Fibroblast of villous mesenchyme (primary cell): ENCODE measurements at places on chromosomes 3 and 15. TPM values are rescaled to one million over a fixed set of nuclear protein-coding genes. Genes with fewer than 3 reads are reported as not detected.

The SIDT1 gene
- not detected in 2 replicates for total RNA-seq

The HES1 gene
- 5.8 and 13.4 TPM in 2 replicates for total RNA-seq

DNA sequence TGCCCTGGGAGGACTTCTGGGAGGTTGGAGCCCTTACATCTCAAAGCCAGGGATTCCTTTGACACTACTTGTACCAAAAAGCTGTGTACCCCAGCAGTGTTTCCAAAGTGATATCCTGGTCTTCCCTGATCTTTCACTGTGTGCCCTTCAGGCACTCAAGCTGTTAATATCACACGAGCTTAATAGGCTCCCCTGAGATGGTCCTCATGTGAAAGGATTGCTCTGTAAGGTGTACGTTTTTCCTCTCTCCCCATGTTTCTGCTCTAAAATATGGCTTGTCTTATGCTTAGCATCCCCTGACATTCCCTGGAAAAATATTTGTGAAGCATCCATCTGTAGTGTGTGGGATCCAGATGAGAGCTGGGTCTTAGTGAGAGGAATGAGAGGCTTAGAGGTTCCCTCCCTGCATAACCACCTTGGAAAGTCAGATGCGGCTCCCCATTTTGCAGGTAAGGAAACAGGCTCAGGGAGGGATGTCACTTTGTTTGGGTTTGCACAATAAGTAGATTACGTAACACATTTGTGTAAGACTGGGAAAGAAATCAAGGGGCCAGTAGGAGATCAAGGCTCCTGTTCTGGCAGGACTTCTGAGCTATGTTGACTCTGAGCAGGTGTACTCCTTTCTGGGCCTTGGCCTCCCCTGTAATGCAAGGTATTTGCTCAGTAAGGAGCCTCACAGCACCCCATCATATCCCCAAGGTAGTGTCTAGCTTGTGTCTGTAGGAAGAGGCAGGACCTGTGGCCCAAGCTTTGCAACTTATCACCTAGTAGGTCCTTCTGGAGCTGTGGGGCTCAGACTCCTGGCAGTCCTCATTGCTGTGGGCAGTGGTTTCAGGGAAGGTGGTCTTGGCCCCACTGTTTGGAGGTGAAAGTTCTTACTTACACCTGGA is 667 bp upstream of the ACOX2 start:
- DNase-seq: peak; percentile 47

The GP9 gene
- not detected in 2 replicates for total RNA-seq

GRCh38 chr3:194112120-194113106 is 23.5 kb upstream of the HES1 start:
- no peak for DNase-seq

GRCh38 chr15:48501208-48501607 is 144.3 kb downstream of the FBN1 start:
- no peak for DNase-seq

GRCh38 chr3:160837394-160837980 is 81.5 kb downstream of the PPM1L start:
- no peak for DNase-seq

- no peak for DNase-seq
Observed at GRCh38 chr3:179318876-179319275, 4.0 kb upstream of the ZNF639 start.

DNA sequence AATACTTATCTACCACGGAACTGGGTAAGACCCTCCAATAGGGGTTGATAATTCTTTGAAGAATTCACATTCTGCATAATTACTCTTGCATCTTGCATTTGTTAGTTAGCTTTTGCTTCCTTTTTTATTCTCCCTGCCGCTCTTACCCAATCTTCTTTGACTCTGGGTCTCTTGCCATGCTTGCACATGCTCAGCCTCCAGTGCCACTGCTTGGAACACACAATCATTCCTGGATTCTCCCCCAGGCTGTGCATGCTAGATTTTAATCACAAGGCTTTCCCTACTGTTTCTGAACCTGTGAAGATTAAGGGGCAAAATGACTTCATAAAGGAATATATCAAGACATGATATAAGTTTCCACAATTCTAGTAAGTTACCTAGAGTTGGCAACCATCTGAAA is 133.1 kb downstream of the IL1RAP start:
- no peak for DNase-seq

DNA sequence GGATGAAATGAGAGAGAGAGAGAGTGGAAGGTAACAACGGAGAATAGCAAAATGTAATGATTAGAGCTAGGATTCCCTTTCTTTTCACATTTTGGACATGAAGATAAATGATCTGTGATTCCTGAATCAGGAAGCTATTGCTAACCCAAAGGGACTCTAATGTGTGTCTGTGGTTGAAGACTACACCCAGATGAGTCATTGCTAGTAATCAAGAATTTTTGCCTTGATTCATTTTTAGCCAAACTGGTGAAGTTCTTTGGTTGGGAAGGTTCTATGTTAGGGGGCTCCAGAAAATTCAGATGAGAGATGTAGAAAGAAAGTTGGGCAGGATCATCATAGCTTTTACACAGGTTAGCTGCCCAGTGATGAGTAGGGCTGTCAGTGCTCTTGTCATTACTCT is 116.4 kb downstream of the DUT start:
- peak; percentile 29 for DNase-seq

DNA sequence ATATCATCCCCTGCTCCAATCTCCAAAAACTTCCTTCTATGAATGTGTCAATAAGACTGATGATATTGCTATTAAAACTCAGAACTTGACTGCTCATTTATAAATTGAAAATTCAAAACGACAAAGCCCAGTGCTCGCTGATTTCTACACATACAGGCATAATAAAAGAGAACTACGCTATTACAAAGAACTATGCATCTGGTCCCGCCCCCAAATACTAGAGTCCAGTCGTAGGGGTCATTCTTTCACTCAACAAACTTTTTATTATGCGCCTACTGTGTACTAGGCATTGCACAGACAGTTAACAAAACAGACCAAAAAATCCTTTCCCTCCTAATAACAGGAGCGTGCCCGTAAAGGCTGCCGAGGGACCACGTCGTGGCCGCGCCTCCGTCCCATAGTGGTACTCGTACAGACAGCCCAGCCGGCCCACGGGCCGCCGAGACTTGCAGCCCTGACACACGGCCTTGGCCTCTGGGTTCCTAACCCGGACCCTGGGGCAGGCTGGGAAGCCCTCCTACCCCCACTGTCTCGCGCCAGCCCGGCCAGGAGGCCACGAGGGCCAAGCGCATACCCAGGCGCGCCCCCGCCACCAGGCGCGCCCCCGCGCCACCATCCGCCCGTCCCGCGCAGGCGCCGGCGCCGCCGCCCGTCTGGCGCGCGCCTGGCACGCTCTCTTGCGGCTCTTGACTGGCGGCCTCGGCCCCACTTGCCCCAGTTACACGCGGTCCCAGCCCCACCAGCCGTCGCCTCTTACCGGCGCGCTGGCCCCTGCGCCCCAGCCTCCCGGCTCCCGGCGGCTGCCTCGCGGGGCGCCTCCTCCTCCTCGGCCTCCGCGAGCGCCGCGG is 757 bp downstream of the AVEN start:
- DNase-seq: peak; percentile 70

The PLCB2 gene
- 0.43 and 0.64 TPM in 2 replicates for total RNA-seq

DNA sequence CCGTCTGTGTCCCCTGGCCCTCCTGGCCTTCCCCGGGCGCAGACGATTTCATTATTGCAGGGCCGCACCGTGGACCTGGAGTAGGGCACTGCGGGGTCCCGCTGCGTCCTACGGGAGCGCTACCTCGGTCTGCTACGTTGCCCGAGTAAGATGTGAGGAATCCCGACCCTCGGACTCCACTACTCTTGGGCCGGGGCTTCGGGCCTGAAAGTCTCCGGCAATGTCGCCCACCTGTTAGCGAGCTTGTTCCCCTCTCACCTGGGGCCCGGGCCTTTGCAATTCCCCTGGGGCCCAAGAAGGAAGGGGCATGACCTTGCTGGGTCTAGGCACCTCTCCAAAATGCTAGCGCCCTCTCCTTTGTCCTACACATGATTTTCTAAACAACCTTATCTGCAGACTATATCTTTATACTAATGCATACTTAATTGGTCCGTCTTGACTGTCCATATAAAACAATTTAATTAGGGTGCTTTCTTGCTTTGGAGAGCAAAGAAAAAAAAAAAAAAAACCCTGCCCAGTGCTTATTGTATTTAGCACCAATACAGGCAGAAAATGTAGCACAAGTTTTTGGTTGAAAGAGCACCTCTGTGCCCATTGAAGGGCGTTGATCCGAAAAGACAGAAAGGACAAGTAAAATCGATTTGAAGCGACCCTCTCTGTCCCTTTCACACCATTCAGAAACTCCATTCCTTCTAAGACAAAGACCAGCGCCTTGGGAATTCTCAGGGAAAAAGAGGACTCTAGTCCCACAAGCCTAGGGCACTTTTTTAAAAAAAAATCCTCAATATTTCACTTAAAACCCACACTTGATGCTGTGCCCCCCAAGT is 7.0 kb upstream of the NR2F2 start:
- no peak for DNase-seq

The HTR3D gene
- not detected in 2 replicates for total RNA-seq

The HYAL1 gene
- total RNA-seq: 1.6 and 2.6 TPM in 2 replicates

DNA sequence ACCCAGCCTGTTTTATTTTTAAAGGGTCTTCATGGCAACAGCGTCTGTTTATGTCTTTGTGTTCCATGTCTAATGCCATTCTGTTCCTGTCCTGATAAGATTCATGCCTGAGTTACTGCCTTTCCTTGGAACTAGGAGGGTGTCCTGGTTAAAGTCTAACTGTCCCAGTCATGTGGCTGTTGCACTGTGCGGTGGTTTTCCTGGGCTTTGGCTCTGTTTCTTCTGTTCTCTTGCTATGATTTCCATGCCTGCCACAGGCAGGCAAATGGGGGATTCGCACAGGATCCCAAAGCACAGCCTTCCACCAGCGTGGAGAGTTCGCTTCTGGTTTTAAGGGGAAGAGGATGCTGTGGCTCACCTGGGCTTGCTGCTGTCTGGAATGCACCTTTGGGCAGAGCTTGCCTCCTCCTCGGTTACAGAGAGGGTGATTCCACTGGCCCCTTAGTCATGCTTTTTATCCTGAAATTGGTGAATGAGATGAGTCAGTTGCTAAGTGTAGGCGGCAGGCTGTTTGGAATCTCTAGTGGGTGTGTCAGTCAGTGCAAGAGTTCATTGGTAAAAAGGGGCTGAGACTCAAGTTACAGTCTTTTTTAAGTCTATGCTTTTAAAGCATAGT is 86.8 kb downstream of the CCK start:
- peak; percentile 85 for DNase-seq

GRCh38 chr3:152696962-152697361 is 138.0 kb upstream of the P2RY1 start:
- DNase-seq: no peak

GRCh38 chr3:159948429-159949144 is 40.0 kb upstream of the IL12A start:
- no peak for DNase-seq
